Stimulated activated CD4-positive, alpha-beta T cell treated with anti-CD3 and anti-CD28 coated beads, Interleukin-1b, Interleukin-23, amount 100 ng/mL, for 4 hours (primary cell): ENCODE measurements at places on chromosomes 6 and 20.

GRCh38 chr20:4152696-4153235 is 137.4 kb upstream of the RNF24 start:
- DNase-seq, result no peak

- DNase-seq, result no peak
These were observed 497.0 kb downstream of the EPHA7 start for GRCh38 chr6:92922216-92922806.

DNA sequence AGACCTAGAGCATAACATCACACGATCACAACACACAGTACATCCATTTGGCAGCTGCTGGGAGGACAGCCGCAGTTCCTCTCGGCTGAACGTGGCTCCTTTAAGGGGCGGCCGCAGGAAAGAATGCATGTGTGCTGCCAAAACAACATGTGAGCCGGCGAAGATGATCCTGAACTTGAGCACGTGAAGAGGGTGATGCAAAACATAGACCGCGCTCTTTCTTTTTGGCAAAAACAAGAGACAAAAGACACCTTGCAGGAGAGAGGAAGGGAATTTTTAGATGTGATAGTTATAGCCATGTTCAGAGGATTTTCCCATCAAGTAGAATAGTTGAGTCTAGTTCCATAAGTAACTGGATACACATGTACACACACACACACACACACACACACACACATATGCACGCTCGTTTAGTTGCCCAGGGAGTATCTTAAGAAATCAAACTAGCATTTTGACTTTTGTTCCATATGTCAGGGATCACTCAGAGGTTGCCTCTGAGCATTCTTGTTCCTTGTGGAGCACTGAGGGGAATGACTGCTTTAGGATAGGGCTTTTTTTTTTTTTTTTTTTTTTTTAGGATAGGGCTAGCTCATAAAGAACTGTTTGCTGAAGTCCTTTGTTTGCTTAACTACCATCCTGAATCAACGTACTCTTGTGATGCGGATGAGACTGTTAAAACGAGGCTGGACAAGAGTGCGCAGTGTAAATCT is 21.7 kb upstream of the RANBP9 start:
- DNase-seq, result no peak

GRCh38 chr6:82045965-82046756 is 201.4 kb downstream of the IBTK start:
- no peak for DNase-seq

- DNase-seq, result no peak
These were observed 40.0 kb downstream of the SNHG17 start for GRCh38 chr20:38395165-38395564.

- no peak for DNase-seq
These were observed 22.6 kb downstream of the MTHFD1L start for GRCh38 chr6:150887978-150888563.

DNA sequence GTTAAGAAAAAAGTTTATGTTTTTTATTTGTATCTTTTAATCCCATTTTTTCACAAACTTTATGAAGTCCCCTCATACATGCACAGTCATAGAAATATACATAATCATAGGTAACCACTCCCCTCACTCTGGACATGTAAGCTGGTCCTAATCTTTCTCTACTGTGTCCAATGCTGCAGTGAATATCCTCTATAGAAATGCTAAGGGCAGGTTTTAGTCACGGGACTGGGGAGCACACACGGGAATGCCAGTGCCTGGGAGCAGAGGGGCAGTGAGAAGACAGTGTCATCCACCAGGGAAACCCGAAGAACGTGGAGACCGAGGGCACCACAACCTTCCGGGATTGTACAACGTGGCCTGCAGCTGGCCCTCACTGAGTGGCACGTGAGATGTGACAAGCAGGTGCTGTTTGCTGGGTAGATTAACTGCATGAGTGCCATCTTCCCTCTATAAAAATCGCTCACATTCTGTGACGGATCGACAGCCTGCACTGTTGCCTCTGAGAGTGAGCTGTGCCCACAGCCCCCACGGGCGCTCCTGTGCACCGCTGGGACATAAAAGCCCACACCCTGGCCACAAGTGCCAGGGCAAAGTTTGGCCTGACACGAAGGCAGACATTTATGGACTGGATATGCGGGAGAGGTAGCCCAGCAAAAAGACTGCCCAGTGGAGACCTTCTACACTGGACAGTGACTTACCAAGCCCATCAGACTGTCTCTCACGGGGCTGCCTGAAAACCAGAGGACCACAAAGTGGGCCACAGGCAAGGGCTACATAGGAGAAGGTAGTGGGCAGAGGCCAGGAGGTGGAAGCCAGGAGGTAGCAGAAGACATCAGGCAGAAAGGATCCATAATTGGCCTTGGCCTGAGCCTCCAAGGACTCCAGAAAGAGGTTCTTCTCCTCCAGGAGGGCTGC is 63.2 kb downstream of the FGD2 start:
- no peak for DNase-seq

DNA sequence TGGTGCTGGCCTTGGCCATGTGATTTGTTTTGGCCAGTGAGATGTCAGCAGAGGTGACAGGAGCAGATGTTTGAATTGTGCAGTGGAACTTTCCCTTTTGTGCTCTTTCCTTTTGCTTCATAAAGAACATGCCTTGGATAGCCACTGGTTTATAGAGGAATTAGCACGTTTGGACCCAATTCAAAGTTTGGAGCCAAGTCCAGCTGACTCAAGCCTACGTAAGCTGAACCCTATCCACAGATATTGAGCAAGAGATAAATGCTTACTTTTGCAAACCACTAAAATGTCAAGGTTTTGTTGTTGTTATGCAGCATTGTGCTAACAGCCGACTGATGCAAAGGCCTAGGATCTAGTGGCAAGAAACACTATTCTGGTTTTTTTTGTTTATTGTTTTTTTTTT is 230.9 kb upstream of the CITED2 start:
- no peak for DNase-seq

DNA sequence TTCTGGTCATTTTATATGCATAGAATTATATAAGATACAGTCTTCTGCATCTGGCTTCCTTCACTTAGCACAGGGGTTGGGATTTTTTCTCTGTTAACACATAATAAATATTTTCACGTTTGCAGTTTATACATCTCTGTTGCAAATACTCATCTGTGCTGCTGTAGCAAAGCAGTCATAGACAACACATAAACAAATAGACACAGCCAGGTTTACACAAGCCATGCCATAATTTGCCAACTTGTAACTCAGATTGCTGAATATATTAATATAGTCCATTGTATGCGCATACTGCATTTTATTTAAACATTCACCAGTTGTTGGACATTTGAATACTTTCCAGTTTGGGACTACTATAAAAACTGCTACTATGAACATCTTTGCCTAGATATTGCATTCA is 35.0 kb downstream of the LMBRD1 start:
- DNase-seq, result no peak

DNA sequence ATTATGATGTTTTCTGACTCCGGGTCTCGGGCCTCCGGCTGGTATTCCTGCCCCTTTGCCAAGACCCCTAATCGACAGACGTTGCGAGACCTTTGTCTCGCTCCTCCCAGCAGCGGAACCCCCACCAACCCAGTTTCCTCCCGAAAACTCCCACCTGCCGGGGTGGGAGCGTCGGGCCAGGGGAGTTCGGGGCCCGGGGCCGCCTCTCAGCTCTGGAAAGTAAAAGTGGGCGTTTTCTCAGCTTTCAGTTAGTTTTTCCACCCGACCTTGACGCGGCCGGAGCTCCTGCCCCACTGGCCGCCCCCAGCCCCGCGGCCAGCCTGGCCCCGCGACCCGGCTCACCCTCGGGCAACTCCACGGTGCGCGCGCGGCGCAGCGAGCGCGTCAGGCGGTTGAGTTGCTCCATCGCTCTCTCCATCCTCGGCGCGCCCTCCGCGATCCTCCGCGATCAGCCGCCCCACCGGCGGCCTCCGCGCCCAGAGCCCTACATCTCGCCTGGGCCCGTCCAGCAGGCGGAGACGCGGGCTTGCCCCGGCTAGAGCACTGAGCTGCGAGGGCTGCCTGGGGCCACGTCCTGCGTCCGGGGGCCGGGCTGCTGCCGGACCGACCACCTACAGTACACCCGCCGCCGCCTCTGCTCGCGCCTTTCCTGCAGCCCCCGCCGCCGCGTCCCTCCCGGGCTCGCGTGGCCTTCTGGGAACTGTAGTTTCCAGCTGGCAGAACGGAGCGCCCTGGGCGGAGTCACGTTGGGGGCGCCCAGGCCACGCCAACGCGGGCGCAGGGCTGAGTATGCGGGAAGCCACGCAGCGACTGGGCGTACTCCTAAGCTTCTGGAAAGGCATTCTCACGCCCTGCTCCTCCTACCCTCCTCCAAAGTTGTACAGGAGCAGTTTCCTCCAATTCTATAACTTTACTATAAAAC is at the start of gene HACE1:
TSS of gene HACE1 (minus strand) at position 695 of the 922 bp plus-strand sequence. CDS start at position 418, 277 bp downstream.
- DNase-seq, result peak; percentile 87

DNA sequence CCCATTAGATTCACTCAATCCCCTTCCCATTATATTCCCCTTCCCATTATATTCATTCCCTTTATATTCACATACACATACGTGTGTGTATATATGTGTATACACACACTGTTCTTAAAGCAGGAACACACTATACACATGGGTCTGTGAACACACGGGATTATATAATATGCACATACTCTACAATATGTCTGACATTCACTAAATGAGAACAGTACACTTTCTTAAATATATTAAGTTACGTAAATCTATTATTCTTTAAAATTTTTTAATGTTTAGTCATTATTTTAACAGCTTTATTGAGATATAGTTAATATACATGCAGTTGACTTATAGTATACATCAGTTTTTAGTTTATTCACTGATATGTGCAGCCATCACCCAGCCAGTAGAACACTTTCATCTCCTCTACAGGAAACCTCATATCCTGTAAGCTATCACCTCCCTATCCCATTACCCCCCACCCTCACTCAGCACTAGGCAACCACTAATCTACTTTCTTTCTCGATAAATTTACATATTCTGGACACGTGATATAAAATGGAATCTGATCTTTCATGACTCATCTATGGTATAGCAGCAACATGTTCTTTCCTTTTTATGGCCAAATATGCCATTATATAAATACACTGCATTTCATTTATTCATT is 13.9 kb upstream of the SUMO4 start:
- no peak for DNase-seq
